ENCODE measurements at places on chromosomes 3 and 15. TPM values are rescaled to one million over a fixed set of nuclear protein-coding genes. Genes with fewer than 3 reads are reported as not detected.

Gene ARGFX
- total RNA-seq, result not detected

DNA sequence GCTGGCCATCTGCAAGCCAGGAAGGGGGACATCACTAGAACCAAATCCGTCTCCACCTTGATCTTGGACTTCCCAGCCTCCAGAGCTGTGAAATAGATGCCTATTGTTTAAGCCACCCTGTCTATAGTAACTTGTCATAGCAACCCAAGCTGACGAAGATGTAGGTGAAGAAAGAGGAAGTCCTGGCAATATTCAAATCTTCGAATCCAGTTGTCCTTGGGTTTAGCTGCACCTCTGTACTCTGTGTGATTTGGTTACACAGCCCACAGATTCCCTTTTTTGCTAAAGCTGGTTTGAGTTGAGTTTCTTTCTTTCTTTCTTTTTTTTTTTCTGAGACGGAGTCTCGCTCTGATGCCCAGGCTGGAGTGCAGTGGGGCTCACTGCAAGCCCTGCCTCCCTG is 68.0 kb upstream of the XCR1 start:
- DNase-seq, result peak; percentile 86

DNA sequence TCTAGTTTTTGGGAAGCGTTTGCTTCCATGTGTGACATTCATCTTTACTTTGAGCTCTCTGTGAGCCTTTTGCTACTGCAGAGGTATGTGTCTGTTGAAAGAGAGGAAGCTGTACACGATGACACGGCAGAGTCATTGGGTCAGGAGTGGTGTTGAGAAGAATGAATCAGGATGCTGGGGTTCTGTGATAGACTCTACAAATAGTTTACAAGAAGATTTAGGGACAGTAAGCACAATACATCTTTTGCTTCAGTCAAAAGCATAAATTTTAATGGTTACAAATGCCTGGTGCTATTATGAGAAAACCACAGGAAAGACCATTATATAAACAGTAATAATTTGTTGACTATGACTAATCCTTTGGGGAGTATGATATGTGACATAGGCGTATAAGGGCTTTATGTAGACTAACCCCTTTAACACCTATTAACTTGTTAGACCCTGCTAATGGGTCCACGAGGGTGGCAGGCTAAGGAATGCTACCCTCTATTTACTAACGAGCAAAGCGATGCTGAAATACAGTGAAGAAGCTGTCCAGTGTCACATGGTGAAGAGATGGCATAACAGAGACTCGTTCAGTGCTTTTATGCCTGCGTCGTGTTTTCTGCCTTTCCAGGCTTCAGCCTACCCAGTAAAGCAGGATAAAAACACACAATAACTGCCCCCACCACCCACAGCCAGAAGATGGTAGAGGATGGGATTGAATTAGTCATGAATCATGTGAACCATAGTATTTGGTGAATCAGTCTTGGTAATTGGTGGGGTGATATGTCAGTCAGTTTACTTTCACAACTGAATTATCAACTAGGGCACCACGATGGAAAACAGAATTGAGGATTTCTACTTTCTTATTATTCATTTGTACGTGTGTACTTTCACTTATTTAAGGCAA is 118.8 kb downstream of the LPP start:
- DNase-seq, result no peak

- no peak for DNase-seq
Observed at GRCh38 chr3:99958222-99958912, 140.7 kb downstream of the CMSS1 start.

Gene GABRG3
- not detected for total RNA-seq

Gene ZNF860
- total RNA-seq, result under 0.01 TPM

GRCh38 chr3:58346368-58346767 is 13.7 kb downstream of the PXK start:
- no peak for DNase-seq

DNA sequence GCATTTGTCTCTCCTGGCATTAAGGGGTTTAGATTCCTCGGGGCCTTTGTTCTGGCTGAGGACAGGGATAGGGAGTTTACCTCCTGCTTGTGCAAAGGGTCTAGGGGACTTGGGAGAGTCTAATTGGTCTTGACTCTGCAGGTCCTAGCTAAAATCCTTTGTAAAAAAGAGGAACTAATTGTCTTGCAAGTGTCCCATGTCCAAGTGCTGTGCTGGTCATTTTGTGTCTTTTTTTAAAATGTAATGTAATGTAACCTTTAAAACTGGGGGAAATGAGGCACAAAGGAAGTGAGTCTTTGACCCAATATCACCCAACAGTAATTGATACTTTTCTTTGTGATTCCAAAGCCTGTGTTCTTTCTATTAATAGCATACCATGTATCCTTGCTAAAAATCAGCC is 14.9 kb upstream of the C3orf80 start:
- no peak for DNase-seq

Gene PODXL2
- total RNA-seq, result 12.4 TPM

DNA sequence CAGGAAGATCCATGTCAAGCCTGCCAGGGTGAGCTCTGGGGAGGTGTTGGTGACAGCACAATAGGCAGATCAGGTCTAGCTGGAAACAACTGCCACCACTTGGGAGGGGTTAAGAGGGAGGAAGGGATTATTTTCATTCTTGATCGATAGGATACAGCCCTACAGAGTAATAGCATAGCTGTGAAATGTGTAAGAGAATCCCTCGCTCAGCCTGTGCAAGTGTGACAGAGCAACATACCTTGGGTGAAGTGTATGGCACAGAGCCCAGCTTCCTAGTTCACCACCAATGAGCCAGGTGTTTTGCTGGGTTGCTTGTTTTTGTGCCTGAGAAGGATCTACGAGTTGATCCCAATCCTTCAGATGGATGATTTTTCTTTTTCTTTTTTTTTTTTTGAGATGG is 9.2 kb upstream of the DCUN1D1 start:
- no peak for DNase-seq

GRCh38 chr3:149977386-149977785 is 6.7 kb upstream of the PFN2 start:
- no peak for DNase-seq

DNA sequence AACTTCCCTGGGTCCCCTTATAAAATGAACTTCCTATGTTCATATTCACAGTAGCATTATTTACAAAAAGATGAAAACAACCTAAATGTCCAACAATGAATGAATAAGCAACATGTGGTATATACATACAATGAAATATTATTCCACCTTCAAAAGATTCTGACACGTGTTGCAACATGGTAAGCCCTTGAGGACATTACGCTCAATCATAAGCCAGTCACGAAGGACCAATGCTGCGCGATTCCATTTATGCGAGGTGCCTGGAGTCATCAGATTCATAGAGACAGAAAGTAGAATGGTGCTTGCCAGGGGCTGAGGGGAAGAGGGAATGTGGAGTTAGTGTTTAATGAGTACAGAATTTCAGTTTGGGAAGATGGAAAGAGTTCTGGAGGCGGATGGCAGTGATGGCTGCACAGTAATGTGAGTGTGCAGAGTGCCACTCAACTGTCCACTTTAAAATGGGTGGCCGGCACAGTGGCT is 88.8 kb upstream of the ALDH1A3 start:
- DNase-seq, result no peak

- DNase-seq, result peak; percentile 31
Observed at GRCh38 chr15:25741256-25741580, 121.9 kb downstream of the ATP10A start.

Gene RASGRF1
- total RNA-seq, result not detected

- DNase-seq, result peak; percentile 81
Observed at GRCh38 chr15:60006203-60006862, 2.2 kb downstream of the FOXB1 start.

DNA sequence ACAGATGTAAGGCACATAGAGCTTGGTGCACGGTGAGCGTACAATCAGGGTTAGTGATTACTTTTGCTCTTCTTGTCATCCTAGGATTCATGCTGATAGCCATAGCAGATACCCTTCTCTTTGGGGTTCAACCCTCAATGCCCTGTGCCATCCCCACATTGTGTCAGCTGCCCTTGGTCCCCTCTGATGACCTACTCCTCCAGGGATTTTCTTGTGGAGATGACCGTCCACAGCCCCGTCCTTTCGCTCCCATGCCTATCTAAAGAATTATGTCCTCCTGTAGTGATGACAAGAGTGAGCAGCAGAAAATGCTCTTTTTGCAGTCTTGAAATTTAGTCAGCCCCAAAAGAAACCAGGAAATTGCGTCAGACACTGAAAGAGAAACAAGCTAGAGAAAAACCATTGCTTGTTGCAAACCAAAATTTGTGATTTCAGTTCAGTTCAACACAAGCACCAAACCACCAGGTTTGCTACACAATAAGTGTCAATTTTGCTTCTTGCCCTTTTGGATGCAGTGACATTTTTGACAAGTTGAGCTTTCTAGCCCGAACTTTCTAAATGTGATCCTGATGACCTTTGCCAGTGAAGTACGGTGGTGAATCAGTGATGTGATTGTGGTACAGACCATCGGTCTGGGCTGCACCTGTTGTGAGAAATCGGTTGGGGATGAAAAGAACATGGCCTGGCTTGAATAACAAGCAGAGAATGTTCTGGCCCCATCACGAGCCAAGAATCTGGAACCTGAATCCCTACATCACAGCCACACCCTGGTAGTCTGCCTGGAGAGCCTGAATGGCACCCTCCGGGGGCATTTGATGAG is 41.3 kb downstream of the CMTM7 start:
- DNase-seq, result no peak

- DNase-seq, result no peak
Observed at GRCh38 chr3:178584722-178585380, 48.6 kb downstream of the KCNMB2 start.

- DNase-seq, result no peak
Observed at GRCh38 chr3:134317106-134317947, 56.9 kb downstream of the AMOTL2 start.

DNA sequence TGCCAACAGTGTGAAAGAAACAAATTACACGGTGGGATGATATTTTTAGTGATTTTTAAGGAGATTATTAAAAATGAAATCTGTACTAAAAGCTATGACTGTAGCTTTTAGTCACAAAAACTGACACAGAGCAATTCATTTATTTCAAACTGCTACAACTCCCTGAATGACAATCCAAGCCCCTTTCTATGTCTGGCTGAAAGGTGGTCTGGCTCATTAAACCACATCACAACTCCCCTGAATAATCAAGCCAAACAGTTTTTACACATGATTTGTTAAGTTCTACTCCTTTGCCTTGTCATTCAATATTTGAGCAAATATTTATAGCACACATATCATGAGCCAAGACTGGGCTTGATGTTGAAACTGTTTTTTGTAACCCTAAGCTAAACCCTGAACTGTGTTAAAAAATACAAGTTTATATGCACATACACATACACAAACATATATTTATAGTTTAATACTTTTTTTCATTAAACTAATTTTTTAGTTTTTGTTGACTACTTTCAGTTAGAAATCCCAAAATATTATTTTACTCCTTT is 125.5 kb downstream of the RBMS3 start:
- no peak for DNase-seq

DNA sequence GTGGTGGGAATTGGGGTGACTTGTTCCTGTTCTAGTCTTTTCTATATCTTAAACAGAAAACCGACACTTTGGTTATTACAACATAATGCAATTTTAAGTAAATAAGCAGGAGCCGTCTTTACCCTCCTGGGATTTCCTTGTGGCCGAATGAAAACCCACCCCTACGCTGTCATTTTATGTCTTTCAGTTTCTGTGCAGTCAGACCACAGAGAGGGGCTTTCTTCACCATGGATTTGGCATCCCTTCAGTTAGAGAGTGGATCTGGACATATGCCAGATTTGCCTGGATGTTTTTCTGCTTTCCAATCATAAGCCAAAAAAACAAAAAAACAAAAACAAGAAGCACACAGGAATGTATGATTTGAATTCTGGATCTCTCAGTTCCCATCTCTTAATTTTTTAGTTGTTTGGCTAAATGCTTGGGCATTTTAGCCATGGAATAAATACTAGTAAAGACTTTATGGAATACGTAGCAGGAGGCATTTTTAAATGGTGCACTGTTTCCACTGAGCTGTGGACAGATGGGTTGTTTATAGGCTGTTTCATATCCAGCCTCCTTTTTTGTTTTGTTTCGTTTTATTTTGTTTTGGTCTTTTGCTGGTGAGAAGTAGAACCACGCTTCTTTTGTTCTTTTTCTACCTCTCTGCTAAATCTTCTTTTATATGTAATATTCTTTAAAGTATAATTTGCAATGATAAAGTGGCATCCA is 272.9 kb downstream of the FEZF2 start:
- DNase-seq, result no peak

GRCh38 chr15:59237924-59238331 is 31.3 kb downstream of the LDHAL6B start:
- no peak for DNase-seq
